ENCODE measurements at places on chromosomes 5 and 9.

DNA sequence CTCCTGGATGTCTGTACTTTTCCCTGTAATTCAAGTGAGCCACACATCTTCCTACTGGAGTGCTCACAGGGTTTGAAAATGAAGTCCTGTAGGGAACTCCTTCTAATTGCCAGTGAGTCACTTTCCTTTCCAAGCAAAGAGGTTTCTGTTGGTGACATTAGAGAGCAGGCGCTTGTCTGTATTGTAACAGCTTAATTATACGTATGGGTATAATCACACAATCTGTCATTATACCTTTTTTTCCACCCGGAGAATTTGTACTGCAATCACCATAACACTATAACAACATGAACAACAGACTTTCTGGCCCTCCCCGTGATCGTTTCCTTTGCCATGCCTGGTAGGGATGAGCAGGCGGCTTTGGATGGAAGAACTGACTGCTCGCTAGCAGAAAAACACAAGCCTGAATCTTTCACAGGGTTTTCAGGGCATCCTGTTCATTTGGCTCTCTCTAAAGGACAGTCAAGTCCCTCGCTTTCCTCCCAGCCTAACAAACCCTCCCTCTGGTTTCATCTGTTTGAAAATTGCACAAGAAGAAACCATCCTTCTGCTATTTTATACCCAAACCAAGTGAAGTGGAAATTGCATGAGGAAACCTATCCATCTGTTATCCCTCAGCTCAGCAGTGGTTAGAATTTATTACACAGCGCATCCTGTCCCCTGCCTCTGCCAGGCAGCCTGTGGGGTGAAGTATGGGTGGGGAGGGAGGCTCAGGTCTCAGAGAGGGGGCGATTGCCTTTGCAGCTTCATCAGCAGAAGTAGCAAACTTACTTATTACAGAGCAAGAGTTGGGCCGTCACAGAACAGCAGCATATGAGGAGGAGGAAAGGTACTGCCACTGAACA lies 307.0 kb upstream of the TLE4 start:
- DNase-seq = peak; percentile 18

GRCh38 chr9:757246-757881 lies 84.1 kb upstream of the DMRT1 start:
- DNase-seq = no peak

DNA sequence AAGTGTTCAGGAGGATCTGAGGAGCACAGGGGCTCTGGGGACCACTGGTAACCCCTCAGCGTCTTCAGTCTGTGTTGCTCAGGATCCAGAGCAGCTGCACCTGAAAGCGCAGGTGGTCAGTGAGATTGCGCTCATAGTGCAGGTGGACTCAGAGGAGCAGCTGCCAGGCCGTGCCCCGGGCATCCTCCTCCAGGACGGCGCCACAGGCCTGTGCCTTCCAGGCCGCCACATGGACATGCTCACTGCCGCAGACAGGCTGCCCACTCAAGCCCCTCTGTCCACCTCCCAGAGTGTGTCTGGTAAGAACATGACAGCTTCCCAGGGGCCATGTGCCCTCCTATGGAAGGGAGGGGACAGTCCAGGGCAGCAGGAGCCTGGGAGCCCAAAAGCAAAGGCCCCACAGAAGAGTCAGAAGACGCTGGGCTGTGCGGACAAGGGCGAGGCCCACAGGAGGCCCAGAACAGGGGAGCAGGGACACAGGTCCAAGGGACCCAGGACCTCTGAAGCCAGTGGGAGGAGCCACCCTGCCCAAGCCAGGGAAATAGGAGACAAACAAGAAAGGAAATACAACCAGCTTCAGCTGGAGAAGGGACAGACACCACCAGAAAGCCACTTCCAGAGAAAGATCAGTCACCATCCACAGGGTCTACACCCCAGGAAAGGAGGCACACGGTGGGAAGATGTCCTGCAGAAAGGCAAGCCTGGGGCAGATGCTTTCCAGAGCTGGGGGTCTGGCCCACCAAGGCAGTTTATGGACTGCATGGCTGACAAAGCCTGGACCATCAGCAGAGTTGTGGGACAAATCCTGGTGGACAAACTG lies 5.2 kb downstream of the SPATA31E1 start:
- DNase-seq = no peak

DNA sequence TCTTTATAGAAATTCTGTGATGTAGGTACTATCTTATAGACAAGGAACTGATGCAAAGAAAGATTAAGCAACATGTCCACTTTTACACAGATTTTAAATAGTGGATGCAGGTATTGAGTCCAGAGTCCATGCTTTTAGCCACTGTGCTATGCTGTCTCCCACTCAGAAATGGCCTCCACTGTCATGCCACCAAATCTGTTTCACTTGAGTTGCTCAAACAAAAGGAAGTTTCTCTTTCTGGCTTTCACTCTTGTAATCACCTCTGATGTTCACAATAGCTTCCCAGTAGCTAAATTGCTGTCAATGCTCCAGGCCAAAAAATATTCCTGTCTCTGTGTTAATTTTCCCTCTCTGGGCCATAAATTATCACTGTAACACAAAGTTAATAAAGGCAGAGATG lies 77.0 kb upstream of the RASA1 start:
- DNase-seq = no peak

- DNase-seq = no peak
Observed at GRCh38 chr9:38127271-38127839, 58.3 kb upstream of the SHB start.

DNA sequence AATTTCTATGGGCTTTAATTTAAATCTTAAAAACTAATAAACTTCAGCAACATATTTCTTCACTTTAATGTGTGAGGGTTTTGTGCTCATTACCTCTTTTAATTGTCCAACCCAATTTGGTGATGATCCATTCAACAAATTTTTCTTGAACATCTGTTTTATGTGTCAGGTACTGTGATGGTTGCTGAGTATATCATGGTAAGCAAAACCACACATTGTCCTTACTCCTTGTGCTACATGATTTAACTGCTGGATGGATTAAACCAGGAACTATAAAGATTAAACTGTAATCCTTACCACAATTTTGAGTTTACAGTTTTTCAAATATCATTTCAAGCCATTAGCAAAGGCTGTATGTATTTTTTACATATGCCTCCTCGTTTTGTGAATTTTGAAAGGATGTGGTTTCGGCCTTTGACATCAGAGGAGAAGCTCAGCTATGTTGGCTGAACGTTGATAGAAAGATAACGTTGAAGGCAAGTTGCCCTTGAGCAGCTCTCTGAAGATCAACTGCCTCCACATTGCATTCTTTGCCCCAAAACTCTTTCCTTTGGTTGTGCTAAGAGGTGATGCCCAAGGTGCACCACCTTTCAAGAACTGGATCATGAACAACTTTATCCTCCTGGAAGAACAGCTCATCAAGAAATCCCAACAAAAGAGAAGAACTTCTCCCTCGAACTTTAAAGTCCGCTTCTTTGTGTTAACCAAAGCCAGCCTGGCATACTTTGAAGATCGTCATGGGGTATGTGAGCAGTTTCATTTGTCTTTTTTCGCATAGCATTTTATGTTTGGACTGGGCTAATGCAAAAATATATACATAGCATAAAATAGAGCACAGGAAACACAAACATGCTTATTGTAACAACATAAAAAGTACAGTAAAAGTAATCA lies at the start of gene ITK:
Gene ITK, plus strand, starts transcription at position 467 of the 891 bp plus-strand sequence. Its CDS starts 138 bp downstream, at position 605.
- DNase-seq = no peak

DNA sequence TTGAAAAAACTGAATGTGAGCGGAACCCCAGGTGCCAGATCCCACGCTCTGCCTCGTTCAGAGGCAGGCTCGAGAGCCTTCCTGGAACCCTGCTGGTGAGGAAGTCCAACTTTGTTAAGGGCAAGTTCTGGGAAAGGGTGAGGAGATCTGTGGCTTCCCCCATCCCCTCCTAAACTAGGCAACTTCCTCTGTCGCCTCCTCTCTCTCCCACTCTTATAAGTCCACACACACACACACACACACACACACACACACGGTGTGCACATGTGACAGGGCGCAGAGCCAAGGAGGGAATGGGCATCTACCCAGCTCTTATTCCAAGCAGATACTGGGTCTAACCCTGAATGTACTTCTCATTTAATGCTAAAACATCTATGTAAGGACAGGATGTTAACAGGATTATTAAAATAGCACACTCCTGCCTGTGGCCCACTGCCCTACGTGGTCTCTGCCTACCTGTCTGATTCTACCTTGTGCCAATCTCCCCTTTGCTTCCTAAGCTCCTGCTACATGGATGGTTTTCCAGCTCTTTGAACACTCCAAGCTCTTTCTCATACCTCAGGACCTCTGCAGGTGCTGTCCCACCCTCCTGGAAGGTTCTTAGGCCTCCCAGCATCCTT lies 72.4 kb upstream of the FBXW11 start:
- DNase-seq = no peak

- DNase-seq = no peak
Observed at GRCh38 chr9:89935115-89935514, 330.3 kb downstream of the GADD45G start.

GRCh38 chr5:42338136-42338535 lies 85.1 kb upstream of the GHR start:
- no peak for DNase-seq

- DNase-seq = no peak
Observed at GRCh38 chr5:95620030-95620869, at the start of gene GPR150. GPR150 (plus strand) TSS chr5:95620087; CDS start chr5:95620276, 189 bp downstream.

- DNase-seq = peak; percentile 35
Observed at GRCh38 chr9:106277966-106278365, 583.6 kb downstream of the TMEM38B start.

DNA sequence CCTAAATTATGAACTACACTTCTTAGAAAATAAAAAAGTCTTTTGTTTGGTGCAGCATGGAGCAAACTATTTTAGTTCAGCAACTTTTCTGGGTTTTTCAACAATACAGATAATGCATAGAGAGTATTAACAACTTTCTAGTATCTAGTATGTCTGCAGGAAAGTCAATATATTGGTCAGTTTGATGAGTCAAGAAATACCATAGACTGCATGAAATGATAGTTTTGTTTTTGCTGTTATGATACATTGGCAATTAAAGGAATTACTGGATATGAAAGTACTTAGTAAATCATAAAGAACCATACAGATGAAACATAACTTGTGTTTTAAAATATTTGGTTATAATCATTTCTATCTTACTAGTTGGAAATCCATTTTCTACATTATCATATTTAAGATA lies 173.5 kb downstream of the GIN1 start:
- no peak for DNase-seq

- no peak for DNase-seq
Observed at GRCh38 chr5:172637110-172637580, 3.9 kb upstream of the NEURL1B start.

DNA sequence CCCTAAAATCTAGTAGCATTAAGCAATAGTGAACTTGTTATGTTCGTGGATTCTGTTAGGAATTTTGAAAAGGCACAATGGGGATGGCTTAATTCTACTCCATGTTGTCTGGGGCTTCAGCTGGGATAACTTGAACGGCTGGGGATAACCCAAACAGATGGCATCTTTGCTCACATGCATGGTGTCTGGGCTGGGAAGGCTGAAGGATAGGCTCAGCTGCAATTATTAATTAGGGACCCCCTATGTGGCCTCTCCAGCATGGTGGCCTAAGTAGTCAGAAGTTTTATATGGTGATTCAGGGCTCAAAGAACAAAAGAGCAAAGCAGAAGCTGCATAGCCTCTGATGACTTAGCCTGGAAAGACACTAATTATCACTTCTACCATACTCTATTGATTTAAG lies 551.1 kb downstream of the PSAT1 start:
- no peak for DNase-seq

DNA sequence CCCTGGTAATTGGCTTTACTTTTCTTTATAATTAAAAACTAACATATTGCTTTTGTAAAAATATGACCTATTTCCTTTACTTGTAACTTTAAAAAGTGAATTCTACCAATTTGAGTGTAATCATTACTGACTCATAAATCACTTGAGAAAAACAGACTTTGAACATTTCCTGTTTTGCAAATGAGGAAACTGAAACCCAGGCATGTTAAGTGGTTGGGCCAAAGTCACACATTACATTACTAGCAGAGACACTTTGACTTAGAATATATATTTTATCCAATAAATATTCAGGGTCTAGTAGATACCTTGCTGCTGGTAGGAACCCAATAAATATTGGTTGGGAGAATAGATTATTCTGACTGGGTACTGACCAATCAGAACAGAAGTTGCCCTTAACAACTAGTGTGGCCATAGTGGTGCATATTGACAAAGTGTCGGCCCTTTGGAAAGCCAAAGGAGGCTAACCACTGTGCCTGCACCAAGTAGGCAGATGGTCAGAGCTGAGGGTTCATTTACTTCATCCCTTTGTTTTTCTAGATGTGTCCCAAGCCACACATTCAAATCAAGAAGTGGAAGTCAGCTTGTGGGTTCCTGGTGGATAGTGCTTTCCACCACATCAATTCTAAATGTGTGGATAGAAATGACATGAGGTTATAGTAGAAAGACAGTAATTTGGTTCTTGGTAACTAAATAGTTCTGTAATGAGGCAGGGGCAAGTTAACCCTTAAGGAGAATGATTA lies 365.1 kb upstream of the RIOK2 start:
- DNase-seq = no peak

- peak; percentile 40 for DNase-seq
Observed at GRCh38 chr9:25677301-25678146, 720 bp downstream of the TUSC1 start.

DNA sequence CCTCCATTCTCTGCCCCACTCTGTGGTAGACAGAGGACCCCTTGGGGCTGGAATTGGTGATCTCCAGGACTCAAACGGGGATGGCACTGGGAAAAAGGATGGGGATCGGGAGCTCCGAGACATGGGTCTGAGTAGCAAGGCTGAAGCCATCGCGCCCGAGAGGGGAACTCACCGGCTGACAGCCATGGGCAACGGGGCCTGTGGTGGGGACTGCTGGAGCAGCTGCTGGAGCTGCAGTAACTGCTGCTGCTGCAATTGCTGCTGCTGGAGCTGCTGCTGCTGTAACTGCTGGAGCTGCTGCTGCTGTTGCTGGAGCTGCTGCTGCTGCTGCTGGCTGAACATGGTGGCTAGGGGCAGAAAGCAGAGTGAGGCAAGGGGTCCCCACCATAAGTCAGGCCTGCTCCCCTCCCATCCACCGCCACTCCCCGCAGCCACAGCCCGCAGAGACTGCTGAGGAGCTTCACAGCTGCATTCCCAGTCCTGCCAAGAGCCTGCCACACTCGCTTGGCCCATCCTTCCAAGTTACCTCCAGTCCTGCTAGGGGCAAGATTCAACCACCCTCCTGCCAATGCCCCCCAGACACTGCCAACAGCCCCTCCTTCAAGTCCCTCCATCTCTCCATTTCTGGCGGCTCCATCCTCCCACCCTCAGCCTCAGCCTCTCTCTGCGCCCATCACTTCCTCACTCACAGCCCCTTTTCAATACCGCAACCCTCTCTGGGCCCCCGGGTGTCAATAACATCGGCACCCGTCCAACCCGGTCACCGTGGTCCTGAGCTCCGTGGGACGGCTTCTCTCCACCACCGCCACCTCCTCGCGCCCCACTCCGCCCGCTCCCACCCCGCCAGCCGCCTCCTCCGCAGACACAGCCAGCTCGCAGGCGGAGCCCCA lies 611 bp downstream of the CIZ1 start:
- no peak for DNase-seq

DNA sequence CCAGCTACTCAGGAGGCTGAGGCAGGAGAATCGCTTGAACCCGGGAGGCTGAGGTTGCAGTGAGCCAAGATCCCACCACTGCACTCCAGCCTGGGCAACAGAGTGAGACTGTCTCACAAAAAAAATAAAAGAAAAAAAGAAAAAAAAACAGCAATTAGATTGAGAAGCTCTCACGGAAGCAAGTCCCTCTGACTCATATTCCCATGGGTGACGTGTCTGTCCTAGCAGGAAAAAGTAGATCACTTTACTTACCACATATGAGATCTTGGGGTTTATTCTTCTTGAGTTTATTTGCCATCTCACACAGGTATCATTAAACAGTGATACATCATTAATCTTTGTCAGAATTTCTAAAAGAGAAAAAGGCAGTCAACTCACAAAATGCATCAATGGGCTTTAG lies 62.6 kb downstream of the SUSD1 start:
- DNase-seq = peak; percentile 59

- DNase-seq = no peak
Observed at GRCh38 chr9:18487611-18488010, 13.7 kb downstream of the ADAMTSL1 start.
